Inflammatory macrophage treated with lipopolysaccharide for 1 hour (primary cell): ENCODE measurements at places on chromosomes 2 and 18.

DNA sequence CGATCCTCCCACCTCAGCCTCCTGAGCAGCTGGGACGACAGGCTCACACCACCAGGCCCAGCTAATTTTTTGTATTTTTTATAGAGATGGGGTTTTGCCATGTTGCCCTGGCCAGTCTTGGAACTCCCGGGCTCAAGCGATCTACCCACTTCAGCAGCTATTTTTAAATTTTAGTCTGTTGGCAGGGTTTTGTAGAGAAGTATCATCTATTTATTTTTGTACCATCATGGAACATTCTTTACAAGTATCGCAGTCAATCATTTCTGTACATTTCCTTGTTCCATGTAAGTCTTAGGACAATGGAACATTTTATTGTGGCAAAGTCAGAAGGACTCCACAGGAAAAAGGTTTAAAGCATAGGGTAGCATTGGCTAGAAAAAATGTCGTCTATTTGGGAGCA lies 94.6 kb downstream of the UGGT1 start:
- no peak for DNase-seq

DNA sequence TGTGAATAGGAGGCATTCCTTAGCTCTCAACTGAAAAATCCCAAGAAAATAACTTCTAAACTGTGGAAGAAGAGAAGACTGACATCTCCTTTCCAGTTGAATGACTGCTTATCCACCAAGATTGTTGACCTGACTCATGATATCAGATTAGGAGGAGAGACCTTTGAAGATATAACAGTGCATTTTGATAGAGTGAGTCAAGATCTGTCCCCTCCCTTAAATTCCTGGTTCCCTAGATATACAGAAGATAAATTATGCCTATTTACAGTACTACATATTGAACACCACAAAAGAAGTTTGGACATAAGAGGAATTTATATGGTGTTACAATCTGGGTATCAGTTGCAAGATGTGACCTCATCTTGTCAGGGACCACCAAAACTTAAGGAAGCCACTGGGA lies 285.3 kb upstream of the ZSWIM2 start:
- no peak for DNase-seq

GRCh38 chr2:215751200-215751910 lies 262.0 kb downstream of the MREG start:
- DNase-seq = no peak

- DNase-seq = peak; percentile 49
Observed at GRCh38 chr18:21056545-21056944, 55.1 kb downstream of the ROCK1 start.

- no peak for DNase-seq
Observed at GRCh38 chr18:76821356-76821874, 942 bp upstream of the ZNF236 start.

DNA sequence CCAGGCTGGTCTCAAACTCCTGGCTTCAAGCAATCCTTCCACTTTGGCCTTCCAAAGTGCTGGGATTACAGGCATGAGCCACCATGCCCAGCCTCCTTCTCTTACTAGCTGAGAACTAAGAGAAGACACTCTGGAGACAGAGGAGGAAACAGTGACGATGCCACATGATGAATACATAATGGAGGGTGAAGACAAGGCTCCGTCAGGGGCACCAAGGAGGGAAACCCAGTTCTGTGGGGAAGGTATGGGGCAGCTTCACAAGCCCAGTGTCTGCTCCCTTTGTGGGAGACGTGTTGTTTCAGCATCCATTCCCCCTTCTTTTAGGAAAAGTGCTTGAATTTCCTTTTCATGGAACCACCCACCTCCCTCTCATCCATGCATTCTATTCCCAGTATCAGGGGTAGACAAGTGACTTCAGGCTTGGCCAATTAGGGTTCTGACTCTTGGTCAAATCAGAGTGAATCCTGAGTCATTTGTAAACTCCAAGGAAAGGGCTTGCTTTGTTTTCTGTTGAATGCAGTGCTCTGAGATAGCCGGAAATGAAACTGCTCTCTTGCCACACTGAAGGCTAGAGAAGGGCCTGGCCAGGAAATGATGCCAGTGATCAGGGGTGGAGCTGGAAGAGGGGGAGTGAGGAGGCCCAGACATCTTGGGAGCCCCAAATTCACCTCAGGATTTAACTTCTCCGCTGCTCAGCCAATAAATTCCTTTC lies 23.7 kb downstream of the TMEM127 start:
- DNase-seq = peak; percentile 91

DNA sequence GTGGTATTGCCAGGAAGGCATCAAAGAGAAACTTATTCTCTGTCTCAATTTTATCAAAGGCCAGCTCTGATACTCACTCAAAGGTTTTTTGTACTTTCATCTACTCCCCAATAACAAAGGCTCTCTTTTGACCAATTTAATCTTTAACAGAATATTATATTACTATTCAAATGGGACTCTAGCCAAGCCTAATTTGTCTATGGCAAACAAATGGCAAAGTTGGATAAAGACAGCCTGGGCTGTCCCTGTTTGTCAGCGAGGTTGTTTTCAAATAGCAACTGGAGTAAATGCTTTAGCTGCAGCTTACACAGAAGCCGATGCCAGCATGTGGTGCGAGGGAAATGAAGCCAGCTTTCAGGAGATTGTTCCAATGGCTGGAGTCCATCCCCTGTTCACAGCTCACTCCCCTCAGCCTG lies 80.1 kb upstream of the CTNNA2 start:
- no peak for DNase-seq

DNA sequence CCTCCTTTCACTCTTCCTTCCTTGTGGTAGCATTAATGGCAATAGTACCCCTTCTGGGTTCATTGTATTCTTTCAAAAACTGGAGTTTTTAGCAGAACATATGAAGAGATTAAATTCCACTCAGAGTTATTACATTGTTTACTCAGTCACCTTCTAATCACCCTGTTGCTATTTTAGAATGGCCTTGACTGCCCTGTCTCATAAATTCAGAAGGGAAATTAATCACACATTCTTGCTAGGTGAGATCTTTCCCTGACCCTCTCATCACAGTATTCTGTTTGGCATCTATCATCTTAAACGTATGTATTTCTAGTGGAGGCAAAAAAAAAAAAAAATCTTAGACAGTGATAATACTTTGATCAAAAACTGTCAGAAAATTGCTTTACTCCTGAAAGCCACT lies 760.4 kb downstream of the ADCYAP1 start:
- DNase-seq = no peak

DNA sequence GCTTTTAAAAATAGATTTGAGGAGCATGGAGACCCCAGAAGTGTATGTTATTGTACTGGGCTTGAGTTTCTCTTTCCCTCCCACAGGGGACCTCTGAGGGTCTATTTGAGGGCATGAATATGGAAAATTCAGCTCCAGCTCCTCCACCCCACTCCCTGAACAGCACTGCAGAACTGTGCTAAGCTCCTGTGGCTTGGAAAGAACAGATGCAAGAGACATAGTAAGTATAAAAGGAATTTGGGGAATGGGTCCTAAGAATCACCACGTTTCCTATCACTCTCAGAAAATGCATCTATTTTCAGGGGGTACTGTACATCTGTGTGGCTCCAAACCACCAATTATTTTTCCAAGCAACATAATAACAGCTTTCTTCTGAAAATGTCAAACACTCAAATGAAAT lies 416.1 kb downstream of the ZNF521 start:
- no peak for DNase-seq
